NCI-H69 (cell line): ENCODE measurements at places on chromosomes 1 and 21.

DNA sequence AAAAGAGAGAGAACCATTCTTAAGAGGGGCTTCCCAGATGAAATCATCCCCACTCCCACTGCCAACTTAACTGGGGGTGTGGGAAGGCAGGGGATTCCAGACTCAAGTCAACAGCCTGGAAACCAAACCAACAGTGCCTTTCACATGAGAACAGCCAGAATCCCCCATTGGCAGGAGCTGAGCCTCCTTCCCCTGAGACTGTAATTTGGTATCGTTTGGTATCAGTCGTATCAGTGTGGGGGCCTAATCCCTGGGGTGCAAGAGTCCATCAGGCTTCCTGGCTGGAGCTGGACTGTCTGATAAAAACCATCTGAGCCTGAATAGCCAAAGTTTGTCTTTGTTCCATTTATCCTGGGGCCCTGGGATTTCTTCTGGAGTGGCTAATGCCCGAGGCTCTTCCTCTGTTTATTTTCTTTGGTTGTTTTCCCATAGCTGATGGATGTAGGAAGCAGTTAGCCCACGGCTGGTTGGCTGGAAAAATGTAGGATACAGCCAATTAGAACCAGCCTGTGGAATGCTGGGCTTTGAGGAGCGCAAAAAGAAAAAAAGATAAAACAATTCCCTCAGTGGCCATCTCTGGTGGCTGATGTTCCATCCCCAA, 84.6 kb downstream of the LAMC2 start:
- DNase-seq: peak; percentile 52

- no peak for DNase-seq
Observed at GRCh38 chr21:35565204-35565611, 495.1 kb downstream of the SETD4 start.

DNA sequence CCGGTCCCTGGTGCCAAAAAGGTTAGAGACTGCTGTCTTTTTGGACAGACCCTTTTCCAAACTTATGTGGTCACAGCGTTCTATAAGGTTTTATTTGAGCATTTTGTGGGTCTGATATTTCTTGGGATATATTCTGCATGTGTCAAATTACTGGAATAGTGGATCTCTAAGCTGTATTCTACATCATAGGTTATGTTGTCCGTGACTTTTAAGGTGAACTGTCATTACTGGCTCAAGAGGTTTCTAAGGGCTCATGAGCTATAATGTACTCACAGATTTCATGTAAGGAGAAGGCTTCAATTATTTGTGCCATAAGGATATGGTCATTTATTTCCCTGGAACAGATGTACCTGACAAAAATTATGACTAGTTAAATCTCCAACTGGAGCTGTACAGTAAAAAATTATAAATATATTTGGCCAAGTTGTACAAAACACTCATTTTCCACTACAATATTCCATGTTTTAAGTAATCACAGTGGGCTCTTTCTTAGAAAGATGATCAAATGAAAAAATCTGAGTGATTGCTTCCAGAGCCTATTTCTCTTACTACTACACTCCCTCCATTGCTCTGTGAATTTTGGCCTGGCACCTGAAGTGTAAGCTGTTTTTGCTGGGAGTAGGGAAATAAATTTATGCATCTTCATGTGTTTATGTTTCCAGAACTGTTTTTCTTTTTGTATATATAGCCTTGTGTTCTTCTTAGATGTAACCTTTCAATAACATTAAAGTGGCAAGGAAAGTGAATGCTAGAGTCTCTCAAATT, 538.1 kb upstream of the ZRANB2 start:
- DNase-seq: no peak

DNA sequence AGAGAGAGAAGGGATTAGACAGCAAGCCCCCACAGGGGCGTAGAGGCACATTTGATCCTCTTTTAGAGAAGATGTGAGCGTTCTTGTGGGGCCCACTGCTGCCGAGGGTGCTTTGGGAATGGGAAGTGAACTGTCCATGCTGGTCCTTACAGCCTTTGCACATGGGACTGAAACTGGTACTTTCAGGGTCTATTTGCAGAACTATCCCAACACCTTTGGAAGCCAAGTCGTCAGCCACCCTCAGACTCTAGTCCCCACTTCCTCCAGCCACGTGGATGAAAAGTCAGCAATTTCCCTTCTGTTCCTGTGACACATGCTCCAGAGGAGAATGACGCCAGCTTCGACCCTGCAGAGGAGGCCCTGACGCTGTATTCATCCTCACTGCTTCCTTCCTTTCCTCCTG, 2.6 kb upstream of the RAB7B start:
- no peak for DNase-seq

- DNase-seq: no peak
Observed at GRCh38 chr1:4053160-4053748, 153.2 kb upstream of the C1orf174 start.

GRCh38 chr1:201400212-201400851, 1.2 kb upstream of the LAD1 start:
- no peak for DNase-seq

- no peak for DNase-seq
Observed at GRCh38 chr1:228846952-228847351, 111.7 kb downstream of the RHOU start.

DNA sequence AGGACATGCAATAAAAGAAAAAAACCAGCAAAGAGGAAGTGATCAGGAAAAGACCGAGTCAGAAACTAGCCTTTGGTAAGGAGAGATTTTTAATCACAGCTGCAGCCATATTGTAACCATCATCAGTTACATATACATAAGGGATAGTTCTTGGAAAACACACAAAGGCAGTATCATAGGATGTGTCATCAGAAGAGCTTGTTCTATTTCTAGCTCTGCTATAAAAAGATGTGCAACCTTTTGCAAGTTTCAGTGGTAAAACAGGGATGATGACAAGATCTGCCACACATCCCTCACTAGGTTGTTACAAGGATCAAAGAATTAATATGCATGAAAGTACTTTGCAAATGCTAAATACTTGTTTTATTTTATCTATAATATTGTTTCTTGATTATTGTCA, 342.0 kb downstream of the VAV3 start:
- no peak for DNase-seq

DNA sequence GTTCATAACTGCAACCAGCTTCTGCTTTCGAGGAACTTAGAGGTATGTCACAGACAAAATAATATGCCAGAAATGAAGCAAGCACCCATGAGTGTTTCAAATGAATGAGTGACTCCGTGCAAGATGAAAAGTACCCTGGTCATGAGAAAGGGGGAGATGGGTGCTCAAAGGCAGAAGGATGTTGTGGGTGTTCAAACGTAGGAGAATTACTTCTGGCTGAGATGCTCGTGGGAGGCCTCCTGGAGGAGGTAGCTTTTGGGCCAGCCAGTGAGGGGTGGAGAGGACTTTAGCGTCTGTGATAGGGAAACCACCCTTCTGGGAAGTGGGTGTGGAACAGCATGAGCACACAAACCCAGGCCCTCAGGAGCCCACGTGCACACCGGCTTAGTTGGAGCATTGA, 113.8 kb downstream of the SYF2 start:
- DNase-seq: no peak

DNA sequence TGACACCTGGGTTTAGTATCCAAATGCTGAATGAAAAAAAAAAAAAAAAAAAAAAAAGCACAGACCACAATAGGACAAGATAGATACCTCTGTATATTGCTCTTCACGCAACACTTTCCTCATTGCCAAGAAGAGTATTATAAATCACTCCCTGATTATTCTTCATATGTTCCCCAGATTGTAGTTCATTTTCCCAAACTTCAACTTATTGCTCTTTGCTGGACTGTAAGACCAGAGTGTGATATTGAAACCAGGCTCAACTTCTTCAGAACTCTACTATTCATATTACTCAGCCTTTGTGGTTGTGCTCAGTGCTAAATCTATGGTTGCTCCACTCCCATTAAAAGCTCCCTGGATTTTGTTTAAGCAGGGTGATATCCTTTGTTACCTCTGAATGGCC, 180.4 kb downstream of the NTMT2 start:
- no peak for DNase-seq

DNA sequence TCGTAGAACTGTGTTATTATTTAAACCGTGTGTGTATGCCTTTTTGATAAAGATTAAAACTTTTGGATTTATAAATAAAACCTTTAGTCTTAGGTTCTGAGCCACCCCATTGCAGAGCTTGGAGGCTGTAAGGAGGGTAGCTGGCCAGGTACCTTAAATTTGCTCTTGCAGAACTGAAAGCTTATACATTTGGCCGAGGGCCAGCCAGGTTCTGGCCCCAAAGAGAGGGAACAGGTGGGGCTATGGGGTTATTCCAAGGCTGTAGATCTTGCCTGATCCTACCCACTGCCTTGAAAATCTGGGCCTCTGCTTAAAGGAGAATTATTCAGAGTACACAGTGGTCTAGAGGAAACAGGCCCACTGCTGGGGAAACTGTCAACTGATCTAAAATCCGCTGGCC, 59.6 kb downstream of the CAMK2N1 start:
- peak; percentile 6 for DNase-seq

DNA sequence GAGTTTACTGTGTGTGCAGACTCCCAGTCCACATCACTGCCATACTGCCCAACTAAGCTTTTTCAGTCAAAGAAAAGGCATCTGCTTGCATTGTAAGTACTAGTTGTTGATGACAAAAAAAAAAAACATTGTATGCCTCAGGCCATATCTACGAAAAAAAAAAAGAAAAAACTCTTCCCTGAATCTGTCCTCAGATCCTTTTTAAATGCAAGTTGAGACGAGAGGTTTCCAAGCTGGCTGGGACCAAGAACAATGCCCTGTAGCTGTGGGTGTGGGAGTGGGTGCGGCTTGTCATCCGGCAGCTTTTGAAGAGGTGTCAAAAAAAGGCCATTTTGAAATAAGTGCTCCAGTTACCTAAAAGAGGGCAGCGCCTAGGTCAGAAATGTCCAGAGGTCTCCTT, 29.2 kb upstream of the HHAT start:
- DNase-seq: no peak

DNA sequence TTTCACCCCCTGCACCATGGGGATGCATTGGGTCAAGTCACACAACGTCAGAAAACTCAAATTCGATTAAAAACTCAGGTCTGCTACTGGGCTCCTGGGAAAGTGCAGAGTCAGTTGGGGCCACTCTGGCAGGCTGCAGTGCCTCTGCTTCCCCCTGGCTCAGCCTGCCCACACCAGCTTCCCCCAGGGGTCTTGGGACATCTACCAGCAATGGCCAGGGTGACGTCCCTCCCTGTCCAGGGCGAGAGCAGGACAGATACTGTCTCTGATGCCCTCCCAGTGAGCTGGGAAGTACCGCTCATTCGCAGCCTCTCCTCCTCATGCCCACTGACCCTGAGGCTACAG, 106.2 kb upstream of the COL6A1 start:
- no peak for DNase-seq

GRCh38 chr21:25536752-25537151, 70.5 kb downstream of the MRPL39 start:
- DNase-seq: no peak

- no peak for DNase-seq
Observed at GRCh38 chr1:152739841-152740240, 18.0 kb upstream of the KPRP start.

DNA sequence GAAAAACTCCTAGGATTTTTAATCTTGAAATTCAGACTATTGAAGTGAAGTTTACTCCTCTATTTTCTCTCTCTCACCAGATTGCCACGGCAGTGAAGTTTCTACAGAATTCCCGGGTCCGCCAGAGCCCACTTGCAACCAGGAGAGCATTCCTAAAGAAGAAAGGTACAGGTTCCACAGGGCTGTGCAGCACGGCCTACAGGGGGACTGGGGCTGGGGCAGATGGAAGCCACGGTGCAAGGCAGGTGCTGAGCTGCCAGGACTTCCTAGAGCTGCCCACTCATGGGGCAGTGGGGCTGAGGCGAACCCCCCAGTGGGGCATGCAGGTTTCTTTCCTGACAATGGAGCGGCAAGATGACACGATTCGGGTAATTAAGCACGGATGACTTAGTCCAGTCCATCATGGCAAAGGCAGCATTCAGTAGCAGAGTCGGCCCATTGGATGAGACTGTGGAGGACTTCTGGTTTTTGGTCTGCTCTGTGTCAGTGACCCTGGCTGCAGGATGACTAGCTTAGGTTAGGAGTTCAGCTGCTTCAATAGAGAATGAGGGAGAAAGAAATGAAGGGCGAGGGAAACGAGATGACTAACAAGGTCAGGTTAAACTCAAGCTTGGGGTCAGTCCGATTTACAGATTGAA, 61.5 kb downstream of the PEX14 start:
- DNase-seq: no peak

GRCh38 chr1:44339731-44340130, 15.3 kb downstream of the ERI3 start:
- peak; percentile 87 for DNase-seq

- DNase-seq: no peak
Observed at GRCh38 chr1:89823679-89824292, 3.0 kb downstream of the LRRC8D start.

GRCh38 chr1:31843506-31843905, 27.7 kb upstream of the SPOCD1 start:
- DNase-seq: peak; percentile 73

- peak; percentile 90 for DNase-seq
Observed at GRCh38 chr1:234238060-234238459, 135.2 kb upstream of the COA6 start.

DNA sequence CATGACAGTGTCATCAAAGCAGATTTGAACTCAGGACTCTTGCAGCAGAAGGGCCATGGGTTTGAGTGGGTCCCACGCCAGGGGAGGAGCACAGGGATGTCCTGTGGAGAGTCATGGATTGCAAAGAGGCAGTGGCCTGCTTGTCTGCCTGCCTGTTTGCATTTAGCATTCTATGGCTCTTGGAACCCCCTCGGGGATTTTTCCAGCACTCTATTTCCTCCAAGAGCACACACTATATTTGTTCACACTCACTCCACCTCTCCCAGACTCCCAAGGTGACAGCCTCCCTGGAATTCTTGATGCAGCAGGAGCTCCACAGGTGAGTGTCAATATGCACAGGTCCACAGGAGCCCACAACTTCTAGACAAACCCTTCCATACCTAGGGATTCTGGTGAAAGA, 73.1 kb upstream of the LRRN2 start:
- peak; percentile 92 for DNase-seq

GRCh38 chr1:111976332-111976731, 13.1 kb downstream of the KCND3 start:
- DNase-seq: no peak

GRCh38 chr1:84918726-84919336, 25.8 kb upstream of the LPAR3 start:
- no peak for DNase-seq

DNA sequence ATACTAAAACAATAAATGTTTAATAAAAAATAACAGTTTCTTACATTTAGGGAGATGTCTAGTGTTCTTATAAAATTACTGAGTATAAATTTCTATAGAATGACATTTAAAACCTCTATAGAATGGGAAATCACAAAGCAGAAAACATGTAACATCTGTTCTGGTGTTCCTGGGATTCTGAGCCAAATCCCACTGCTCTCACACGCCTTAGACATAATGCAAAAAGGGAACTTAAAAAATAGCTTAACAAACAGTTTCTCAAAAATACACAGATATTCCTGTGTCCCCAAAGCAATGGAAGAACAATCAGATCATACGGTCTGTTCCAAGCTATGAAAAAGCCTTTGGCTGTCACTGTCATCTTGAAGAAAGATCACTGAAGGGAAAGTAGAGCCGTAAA, 27.0 kb upstream of the ZNF124 start:
- DNase-seq: no peak

DNA sequence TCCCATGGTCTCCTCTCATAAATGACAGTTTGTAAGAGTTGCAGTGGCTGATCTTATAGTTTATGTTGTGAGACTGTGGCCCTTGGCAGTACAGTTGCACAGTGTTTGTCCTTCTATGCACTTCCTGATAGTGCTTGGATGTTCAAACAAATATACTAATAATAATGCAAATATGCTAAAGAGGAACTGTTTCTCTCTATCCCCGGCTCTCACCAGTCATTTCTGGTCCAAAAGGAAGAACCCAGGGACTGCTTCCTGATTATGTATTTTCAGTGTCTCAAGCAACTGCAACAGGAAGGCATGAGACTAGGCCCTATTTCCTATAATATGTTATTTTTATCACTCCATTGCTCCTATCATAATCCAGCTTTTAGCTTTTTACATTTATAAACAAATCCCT, 17.0 kb upstream of the SUCO start:
- DNase-seq: no peak
